ENCODE measurements at places on chromosomes 7 and 10. TPM values are rescaled to one million over a fixed set of nuclear protein-coding genes. Genes with fewer than 3 reads are reported as not detected.

- DNase-seq = no peak
These were observed 3.3 kb downstream of the AVPI1 start for GRCh38 chr10:97683556-97684367.

The ZNF804B gene
- total RNA-seq = not detected

- no peak for DNase-seq
These were observed 90.9 kb upstream of the SMNDC1 start for GRCh38 chr10:110395350-110396283.

- no peak for DNase-seq
These were observed 120.1 kb downstream of the DYNC2I1 start for GRCh38 chr7:158976468-158976848.

- DNase-seq = no peak
These were observed 3.5 kb downstream of the AQP1 start for GRCh38 chr7:30915005-30915601.

The BLNK gene
- total RNA-seq = 4.7 TPM

The PLPP4 gene
- total RNA-seq = not detected

GRCh38 chr7:142539901-142540300 lies 209.4 kb upstream of the PRSS1 start:
- no peak for DNase-seq

DNA sequence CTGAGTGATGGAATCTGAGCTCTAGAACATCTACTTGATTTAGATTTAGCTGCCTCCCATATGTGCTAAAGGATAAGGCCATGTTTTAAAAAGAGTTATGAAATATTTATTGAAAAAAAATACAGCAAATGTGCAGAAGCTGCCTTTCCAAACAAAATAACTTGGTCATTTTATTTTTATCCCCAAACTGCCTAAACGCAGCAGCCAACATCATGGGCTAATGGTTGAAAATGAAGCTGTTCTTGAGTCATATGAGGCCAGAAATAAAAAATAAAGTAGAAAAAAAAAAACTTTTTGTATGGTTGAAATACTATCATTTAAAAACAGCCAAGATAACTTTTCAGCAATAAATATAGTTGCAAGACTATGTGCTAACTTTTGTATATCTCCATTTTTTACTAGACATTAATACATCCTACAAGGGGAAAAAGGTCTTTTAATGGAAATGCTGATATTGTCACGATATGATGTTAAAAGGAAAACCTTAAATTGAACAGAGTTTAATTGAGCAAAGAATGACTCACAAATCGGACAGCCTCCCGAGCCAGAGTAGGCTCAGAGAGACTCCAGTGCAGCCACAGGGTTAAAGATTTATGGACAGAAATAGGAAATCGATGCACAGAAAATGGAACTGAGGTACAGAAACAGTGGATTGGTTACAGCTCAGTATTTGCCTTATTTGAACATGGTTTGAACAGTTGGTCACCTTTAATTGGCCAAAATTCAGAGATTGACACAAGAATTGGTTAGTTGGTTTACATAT lies 305.8 kb downstream of the MDFIC start:
- DNase-seq = no peak

- DNase-seq = no peak
These were observed 100.8 kb upstream of the STK17A start for GRCh38 chr7:43481902-43482678.

DNA sequence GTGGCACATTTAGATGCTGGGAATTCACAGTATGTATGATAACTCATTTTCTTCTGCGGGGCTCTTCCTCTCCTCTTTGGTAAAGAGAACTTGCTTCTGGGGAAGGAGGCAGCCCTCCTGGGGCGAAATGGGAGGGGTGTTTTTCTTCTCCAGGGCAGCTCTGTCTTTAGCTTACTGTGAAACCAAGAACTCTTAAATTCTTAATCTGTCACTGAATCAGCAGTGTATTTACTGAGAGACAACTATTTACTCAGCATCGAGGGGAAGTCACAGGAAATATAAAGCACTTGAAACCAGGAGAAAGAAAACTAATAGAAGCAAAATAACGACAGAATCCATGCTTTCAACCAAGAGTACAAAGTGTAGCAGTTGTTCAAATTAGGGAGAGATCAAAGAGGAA lies 158.2 kb upstream of the AGK start:
- DNase-seq = no peak

DNA sequence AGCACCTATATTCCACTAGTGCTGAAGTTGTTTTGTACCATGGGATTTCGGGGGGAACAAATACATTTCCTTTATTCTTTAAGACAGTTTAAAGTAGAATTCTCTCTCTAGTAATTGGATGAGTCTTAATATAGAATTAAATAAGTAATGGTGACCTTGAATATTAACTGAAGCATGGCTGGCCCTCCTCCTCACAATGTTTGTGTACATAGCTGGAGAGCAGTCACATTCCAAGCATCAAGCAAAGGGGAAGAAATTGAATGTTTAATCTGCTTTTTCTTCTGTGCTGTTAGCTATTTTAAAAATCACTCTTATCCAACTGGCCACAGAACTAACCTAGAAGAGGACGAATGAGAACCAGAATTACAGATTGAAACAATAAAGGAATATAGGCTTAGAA lies 906.9 kb downstream of the CCSER2 start:
- DNase-seq = no peak

GRCh38 chr7:66725843-66726242 lies 14.7 kb upstream of the RABGEF1 start:
- peak; percentile 62 for DNase-seq

The CYP2C19 gene
- 0.19 TPM for total RNA-seq

DNA sequence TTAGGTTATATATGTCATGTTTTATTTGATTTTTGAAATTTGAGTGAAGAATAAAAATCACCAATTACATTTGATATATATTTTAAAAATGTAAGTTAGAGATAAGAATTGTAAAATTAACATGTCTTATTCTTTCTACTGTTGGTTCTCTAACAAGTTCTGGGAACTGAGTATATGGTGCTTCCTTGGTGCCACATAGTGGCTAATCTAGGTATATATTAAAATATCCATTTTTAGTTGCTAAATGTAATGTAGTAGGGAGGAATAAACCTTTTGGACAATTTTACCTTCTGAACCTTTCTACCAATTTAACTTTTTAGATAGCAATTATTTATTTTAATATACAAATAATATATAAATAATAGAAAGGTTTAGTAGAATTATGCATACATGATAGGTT lies 17.5 kb downstream of the CFAP69 start:
- DNase-seq = no peak

The CCNJ gene
- 7.3 TPM for total RNA-seq

- no peak for DNase-seq
These were observed 127.2 kb upstream of the TNRC18 start for GRCh38 chr7:5550831-5551230.

GRCh38 chr10:78664929-78665553 lies 403.7 kb upstream of the ZMIZ1 start:
- no peak for DNase-seq

The LRWD1 gene
- total RNA-seq = 14.8 TPM

The MEIG1 gene
- total RNA-seq = not detected

DNA sequence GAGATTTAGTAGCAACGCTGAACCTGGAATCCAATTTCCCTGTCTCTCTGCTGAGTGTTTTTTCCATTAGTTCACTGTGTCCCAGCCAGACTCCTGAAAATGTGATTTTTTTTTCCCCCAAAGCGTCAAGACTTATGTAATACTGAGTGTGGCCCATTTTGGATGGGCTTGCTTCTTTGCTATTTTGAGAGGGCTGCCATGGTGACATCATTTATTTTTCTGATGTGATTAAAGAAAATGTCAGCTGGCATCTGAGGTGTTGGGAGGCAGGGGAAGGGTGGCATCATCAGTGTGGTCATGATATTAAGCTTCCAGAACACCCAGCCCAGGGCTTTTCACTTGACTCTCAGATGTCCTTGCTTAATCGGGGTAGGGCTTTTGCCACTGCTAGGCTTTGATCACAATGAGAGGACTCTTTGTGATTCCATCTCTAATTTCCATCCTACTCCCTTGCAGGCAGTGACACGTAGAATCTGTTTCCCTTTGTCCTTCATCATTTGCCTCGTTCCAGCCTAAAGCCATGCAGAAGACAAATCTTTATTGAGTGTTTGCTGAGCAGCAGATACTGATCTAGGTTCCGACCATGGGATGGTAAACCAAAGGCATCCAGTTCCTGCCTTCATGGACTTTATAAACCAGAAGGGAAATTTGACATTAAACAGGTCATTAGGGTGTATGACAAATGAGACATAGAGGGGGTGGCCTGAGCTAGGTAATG lies 7.4 kb downstream of the ZNF365 start:
- no peak for DNase-seq

DNA sequence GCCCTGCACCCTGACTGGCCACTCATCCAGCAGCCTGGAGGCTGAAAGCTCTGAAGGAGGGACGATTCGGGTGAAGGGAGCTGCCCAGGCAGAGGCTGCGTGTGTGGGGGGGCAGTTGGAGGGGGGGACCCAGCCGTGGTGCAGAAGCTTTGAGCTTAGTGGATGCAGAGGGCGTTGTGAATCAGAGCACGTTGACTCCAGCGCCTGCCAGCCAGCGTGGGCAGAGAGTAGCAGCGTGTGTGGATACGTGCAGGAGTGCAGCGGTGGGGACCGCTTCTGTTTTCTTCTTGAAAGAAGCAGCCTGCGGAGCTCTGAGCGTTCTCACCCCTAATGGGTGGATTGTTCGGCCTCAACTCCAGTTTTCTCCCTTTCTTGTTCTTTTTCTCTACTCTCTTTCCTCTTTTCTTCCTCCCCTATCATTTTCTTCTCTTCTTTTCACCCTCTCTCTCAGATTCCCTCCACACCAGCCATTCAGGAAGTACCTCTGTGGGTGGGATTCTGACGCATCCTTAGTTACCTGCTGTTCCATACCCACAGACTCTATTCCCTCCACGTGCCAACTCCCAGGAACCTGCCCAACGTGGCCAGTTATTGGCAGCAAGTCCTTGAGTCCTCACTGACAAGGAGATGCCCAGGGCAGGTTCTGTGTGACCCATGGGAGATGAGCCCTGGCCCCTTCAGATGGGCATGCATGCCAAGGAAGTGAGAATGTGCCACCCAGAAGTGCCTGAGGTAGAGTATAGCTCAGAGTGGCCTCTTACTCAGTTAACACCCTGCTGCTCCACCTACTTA lies 47.4 kb downstream of the SORCS3 start:
- no peak for DNase-seq

The ZNF853 gene
- 4.1 TPM for total RNA-seq

GRCh38 chr7:130931423-130931822 lies 197.4 kb upstream of the KLF14 start:
- DNase-seq = no peak

GRCh38 chr7:27840760-27841364 lies 100.9 kb downstream of the TAX1BP1 start:
- no peak for DNase-seq

GRCh38 chr7:108265007-108265406 lies 134.8 kb upstream of the LAMB4 start:
- no peak for DNase-seq

DNA sequence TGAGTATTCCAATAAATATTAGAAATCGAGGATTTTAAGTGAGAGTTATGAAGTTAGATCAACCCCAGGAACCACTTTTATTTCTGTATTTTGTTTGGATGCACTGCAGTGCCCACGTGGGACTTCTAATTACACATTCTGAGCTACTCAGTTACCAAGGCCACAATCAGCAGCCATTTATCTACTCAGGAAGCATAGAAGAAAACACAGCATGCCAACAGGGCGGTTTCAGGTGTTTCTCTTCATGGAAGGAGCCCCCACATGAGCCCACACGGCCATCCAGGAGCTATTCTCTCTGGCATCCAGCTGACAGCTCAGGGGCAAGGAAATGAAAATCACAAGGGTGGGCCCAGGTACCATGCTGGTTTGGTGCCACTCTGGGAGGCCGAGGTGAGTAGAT lies 266.5 kb upstream of the MKLN1 start:
- DNase-seq = no peak

The ZCCHC24 gene
- 90.8 TPM for total RNA-seq

GRCh38 chr10:112789248-112789647 lies 160.8 kb upstream of the TCF7L2 start:
- no peak for DNase-seq

The NUTM2D gene
- total RNA-seq = 2.1 TPM

- DNase-seq = no peak
These were observed 1.5 kb downstream of the CRPPA start for GRCh38 chr7:16419859-16420258.

The FOXP2 gene
- total RNA-seq = 7.9 TPM

The CDCA7L gene
- total RNA-seq = 10.9 TPM

GRCh38 chr10:132335189-132336063 lies 3.4 kb downstream of the LRRC27 start:
- DNase-seq = no peak

DNA sequence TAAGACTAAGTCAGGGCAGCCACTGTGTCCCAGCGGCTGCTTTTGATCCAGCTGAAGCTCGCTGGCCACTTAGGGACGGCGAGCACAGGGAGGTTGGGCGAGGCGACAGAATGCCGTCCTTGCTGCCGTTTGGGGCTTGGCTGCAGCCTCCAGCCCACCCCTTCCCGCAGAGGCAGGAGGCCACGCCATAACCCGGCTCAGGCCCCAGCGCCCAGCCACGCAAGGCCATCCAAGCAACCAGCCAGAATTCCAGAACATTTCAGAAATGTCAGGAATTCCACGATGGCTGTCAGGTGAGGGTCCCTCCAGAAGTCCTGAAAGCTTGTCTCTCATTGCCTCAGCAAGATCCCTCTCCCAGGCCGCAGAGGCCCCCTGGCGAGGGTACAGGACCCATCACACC lies 479.1 kb upstream of the FOXK1 start:
- DNase-seq = no peak

DNA sequence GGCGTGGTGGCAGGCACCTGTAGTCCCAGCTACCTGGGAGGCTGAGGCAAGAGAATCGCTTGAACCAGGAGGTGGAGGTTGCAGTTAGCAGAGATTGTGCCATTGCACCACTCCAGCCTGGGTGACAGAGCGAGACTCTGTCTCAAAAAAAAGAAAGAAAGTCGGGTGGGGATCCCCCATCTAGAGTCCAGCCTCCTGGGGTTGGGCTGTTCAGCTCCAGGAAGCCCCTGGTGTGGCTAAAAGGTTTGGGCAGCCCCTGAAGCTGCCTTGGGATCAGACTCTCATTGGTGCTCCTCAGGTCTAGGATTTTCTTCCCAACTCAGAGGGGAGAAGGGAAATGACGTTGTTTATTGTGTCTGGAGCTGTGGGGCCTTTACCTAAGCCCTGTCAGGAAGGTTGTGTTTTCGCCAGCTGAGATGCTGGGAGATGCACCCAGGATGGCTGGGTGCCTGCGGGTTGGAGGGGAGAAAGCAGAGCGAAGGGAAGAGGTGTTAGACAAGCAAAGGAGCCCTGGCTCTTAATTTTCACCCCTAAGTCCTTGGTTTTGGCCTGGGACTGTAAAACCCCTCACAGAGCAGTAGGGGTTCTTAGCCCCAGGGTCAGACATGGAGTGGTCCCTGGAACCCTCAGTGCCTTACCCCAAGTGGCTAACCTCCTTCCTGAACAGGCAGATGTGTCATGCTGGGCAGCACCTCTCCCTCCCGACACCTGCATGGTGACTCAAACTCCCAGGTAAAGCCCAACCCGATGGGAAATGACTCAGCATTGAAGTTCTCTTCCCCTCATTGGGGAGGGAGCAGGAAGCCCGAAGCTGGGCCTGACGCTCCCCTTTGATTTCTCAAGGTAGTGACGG lies 21.1 kb downstream of the PLAU start:
- no peak for DNase-seq

DNA sequence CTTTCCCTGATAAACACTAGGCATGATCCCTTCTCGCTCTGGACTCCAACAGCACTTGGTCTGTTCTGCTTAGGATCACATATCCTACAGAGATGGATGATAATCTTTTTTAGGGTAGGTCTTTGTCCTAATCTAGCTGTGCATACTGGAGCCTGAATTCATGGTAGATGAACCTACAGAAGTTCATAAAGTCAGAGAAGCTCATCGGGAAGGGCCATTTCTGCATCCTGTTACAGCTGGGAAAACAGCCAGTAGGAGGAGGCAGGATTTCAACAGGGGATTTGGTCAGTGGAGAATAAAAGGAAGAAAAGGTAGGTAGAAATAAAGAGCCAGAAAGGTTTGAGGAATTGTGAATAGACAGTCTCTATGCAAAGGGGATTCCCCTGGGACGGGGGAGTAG lies 101.4 kb downstream of the ANK3 start:
- DNase-seq = no peak
